ENCODE measurements at places on chromosomes 12 and 14.

- DNase-seq: no peak
Observed at GRCh38 chr12:2064071-2064507, 11.3 kb downstream of the CACNA1C start.

- DNase-seq: no peak
Observed at GRCh38 chr12:104152685-104153241, 14.8 kb upstream of the NFYB start.

DNA sequence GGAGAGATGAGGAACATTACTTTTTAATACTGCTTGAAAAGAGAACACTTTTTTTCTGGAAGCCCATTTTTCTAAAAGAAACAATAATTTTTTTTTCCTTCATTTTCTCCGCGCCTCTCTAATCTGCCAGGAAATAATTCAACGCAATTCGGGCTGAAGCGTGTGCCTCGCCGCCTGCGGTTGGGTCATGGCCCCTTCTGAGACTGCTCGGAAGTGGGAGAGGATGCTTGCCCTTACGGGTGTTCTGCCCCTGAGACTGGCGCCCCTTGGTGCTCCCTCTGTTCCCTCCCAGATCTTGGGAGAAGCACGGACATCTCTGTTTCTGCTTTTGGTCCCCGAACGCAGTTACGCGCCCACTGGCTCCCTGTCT is 332 bp upstream of the TBC1D30 start:
- no peak for DNase-seq

- no peak for DNase-seq
Observed at GRCh38 chr12:86719381-86719780, 463.2 kb upstream of the MGAT4C start.

- no peak for DNase-seq
Observed at GRCh38 chr12:123278101-123278627, 6.5 kb upstream of the CDK2AP1 start.

DNA sequence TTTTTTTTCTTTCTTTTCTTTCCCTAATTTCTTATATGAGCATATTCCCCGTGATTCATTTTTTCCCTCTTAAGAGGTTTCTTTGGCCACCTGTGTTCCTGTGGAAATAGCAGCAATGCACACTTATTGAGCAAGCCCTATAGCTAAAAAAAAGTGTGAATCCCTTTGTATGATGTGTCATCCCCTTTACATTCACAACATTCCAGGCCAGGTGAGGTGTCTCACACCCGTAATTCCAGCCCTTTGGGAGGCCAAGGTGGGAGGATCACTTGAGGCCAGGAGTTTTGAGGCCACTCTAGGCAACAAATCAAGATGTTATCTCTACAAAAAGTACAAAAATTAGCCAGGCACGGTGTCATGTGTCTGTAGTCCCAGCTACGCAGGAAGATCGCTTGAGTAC is 700.4 kb upstream of the TBX3 start:
- DNase-seq: no peak

DNA sequence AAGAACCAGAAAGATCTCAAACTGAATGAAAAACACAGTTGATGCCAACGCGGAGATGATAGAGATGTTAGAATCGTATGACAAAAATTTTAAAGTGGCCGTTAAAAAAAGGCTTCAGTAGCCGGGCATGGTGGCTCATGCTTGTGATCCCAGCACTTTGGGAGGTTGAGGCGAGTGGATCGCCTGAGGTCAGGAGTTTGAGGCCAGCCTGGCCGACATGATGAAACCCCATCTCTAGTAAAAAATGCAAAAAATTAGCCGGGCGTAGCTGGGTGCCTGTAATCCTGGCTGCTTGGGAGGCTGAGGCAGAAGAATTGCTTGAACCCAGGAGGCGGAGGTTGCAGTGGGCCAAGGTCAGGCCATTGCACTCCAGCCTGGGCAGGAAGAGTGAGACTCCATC is 5.4 kb upstream of the ACVRL1 start:
- DNase-seq: no peak

- DNase-seq: peak; percentile 54
Observed at GRCh38 chr12:55927588-55928502, at the start of gene PYM1. PYM1 (minus strand) TSS chr12:55927894; CDS start chr12:55927761, 133 bp downstream.

GRCh38 chr12:70069221-70070105 is 173.8 kb upstream of the CNOT2 start:
- no peak for DNase-seq

DNA sequence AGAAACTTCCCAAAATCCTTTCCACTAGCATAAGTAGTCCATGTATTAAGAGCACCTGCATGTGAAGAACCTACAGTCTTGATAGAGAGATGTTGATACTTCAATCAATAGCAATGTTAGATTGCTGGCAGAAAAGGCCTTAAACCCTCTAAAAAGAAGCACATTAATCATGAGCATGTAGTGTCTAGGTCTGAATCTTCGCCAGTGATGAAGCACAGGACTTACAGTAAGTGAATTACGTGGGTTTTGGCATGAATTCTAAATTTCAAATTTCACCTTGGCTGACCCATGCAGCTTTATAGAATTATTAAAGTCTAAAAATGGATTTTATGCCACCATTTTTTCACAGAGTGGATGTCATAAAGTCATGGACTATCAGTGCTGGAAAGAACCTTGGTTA is 791.6 kb upstream of the NOVA1 start:
- DNase-seq: no peak

GRCh38 chr12:1796515-1797010 is 23.8 kb upstream of the LRTM2 start:
- no peak for DNase-seq

DNA sequence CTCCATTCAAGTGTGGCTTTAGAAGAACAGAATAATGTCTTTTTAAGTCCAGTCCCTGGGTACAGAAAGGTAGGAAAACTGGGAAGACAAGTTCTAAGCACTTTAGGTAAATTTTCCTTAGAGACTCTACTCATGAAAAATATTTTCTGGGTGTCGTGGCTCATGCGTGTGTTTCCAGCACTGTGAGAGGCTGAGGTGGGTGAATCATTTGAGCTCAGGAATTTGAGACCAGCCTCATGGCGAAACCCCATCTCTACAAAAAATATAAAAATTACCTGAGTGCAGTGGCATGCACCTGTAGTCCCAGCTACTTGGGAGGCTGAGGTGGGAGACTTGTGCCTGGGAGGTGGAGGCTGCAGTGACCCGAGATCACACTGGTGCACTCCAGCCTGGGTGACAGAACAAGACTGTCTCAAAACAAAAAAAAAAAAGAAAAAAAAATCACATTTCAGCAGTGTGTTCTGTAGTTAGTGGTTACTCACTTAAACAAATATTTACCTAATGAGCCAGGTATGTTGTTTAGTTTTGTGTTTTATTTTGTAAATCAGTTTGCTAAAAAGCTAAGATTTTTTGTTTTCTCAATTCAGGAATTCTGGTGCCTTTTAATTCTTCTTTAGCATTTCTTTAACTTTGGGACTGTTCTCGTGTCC is 52.3 kb upstream of the RD3L start:
- no peak for DNase-seq

- DNase-seq: no peak
Observed at GRCh38 chr12:85653731-85654455, 182.3 kb downstream of the RASSF9 start.

DNA sequence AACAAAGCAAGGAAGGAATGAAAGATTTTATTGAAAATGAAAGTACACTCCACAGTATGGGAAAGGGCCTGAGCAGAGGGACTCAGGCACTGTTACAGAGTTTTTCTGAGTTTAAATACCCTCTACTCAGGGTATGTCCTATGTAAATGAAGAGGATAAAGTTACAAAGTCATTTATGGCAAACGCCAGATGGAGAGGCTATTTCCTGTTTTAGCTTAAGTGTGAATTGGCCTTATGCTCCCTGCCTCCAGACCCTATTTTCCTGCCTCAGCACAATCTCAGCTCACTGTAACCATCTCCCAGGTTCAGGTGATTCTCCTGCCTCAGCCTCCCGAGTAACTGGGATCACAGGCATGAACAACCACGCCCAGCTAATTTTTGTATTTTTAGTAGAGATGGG is 6.8 kb upstream of the PHC1 start:
- DNase-seq: no peak

- no peak for DNase-seq
Observed at GRCh38 chr12:99695050-99695449, 47.5 kb downstream of the GARIN6 start.

GRCh38 chr14:20789230-20789813 is 8.3 kb downstream of the RNASE6 start:
- DNase-seq: no peak

DNA sequence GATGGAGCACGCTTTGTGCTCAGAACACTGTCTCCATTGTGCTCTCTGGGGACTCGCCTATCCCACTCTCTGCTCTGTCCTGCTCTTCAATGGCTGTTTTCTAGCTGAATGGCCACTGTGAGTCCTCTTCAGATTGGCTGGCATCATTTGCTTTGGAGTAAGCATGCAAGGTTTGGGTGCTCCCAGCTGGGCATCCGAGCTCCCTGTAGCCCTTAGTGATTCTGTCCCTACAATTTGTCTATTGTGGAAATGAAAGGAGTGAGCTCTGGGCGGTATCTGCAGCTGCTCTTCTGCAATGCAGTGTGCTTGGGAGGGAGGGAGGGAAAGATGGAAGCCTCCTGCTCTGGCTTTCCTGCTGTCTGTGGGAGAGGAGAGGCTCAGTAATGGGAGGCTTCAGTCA is 84.8 kb downstream of the SMOC1 start:
- no peak for DNase-seq

DNA sequence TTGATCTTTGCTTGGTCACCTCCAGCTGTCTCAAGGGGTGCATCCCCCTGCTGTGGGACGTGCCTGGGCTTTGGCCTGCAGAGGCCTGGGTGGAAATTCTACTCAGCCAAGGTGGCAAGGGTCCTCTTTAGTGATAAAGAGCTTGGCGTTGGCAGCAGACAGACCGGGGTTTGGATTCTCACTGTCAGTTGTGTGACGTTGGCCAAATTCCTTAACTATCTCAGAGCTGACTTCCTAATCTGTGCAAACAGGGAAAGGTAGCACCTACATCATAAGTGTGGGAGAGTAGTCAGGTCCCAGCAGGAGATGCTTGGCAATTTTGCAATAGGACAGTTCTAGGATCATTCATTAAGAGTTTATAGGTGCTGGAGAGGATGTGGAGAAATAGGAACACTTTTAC is 154.3 kb upstream of the GSC start:
- DNase-seq: no peak

All from stimulated activated CD4-positive, alpha-beta T cell treated with anti-CD3 and anti-CD28 coated beads, Interleukin-12 subunit alpha, Interleukin-12 subunit beta, amount 100 ng/mL, for 4 hours (primary cell).